Activated naive CD4-positive, alpha-beta T cell (primary cell): ENCODE measurements at places on chromosomes 2 and 18.

DNA sequence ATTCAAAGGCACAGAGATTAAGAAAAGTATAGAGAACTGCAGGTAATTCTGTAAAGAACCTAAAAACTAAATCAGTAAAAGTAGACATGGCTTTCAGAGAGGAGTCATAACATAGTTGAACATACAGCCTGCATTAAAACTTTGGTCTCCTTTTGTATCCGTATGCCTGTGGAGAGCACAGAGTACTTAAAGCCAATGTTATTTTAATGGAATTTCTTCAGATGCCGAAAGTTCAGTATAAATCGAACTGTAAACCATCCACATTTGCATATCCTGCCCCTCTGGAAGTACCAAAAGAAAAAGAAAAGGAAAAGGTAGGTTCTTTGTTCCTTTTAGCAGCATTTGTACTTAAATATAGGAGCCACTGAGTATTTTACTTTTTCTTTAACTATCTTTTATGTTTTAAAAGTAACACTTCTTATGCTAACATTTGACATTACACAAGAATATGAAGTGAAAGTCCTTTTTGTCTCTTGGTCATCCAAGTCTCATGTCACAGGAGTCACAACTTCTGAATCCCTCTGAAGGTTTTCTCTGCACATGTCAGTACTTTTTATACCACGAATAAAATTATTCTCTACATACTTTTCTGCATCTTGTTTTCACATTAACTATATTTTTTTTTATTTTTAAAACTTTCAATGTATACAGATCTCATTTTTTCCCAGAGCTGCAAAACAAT lies 34.9 kb upstream of the ARMC9 start:
- DNase-seq, result no peak

DNA sequence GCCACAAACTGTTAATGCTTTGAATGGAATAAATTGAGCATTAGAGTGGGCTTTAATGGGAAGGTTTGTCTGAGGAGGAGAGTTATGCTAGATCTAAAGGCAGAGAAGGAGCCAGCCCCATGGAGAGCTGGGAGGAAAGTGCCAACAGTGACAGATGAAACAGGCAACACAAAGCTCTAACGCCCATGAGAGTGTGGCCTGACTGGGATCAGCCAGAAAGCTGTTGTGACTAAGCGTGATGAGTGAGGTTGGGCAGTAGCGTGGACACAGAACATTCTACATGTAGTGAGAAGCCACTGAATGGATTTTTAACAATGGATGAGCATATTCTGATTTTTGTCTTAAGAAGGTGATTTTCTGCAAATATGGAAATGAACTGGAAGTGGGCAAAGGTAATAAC lies 185.3 kb upstream of the SIX2 start:
- DNase-seq, result no peak

DNA sequence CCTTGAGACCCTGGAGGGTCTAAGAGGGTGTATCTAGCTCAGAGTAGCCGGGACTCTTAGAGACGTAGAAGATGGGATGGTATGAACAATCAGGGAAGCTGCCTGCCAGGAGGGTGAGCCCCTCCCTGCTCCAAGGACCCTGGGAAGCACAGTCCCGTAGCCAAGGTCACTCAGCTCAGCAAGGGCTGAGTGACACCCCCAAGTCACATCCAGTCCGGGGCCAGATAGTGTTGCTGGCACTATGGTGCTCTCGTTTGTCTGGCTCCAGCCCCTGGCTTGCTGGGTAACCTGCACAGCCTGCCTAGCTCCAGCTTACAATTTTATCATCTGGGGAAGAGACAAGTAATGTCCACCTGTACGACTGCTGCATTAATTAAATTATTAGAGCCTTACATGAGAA lies 22.3 kb downstream of the REEP1 start:
- DNase-seq, result no peak

- DNase-seq, result no peak
Observed at GRCh38 chr2:64391424-64391823, 62.5 kb upstream of the LGALSL start.

DNA sequence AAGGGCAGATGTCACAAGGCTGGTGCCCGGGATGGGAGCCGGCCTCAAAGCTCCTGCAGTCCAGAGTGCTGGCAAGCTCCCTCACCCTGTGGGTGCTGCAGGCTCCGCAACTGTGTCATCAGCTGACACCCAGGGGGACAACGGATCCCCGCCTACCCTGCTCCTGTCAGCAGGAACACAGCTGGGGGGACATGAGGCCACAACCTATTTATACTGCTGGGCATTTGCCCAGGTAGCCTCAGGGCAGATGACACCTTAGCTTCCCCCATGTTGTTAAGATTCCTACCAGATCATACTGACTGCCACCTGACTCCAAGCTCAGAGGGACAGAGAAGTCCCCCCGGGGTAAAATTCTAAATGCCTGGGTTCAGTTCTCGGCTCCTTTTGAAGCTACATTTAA lies 1.2 kb downstream of the ANKRD23 start:
- no peak for DNase-seq

DNA sequence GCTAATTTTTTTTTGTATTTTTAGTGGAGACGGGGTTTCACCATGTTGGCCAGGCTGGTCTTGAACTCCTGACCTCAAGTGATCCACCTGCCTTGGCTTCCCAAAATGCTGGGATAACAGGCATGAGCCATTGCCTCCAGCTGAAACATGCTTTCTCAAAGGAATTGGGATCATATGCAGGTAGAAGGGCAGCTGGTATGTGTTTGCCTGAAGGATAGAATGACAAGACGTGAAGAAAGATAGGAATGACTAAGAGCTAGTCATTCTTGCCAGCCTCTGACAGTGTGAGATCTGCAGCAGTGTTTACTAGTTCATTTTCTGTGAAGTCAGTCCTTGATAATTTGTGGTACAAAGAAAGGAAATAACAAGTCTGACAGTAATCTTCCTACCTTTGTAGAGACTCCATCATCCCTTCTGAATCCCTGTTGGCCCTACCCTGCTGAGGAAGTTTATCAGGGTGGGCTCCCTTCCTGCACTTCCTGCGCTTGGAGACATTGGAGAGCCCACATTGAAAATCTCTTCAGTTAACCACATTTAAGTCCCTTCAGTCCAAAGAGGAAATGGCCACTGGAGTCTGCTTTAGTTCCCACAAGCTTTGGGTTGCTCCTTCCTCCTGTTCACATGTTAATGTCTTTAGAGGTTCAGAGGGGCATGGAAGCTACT lies 14.7 kb downstream of the CFLAR start:
- DNase-seq, result no peak

- DNase-seq, result no peak
Observed at GRCh38 chr2:156340804-156341451, 8.4 kb upstream of the NR4A2 start.

- DNase-seq, result no peak
Observed at GRCh38 chr2:163698857-163699256, 37.0 kb downstream of the FIGN start.

DNA sequence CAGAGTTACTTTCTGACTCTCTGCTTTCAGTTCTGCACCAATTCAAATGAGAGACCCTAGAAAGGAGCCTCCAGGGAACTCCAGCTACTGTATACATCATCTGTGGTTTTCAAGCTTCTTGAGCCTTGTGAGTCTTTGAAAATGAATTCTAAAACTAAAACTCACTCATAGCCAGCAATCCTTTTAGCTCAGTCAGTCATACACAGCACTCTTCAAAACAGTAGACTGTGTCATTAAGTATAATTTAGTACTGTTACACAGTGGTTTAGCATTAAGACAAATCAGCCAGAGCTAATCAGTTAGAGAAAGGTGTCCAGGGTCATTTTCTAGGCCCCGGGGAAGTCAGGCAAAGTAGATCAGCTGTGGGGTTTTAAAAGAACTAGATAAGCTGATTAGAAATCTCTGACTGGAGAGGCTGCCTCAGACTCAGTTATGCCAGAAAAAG lies 322.1 kb upstream of the THUMPD2 start:
- DNase-seq, result no peak

DNA sequence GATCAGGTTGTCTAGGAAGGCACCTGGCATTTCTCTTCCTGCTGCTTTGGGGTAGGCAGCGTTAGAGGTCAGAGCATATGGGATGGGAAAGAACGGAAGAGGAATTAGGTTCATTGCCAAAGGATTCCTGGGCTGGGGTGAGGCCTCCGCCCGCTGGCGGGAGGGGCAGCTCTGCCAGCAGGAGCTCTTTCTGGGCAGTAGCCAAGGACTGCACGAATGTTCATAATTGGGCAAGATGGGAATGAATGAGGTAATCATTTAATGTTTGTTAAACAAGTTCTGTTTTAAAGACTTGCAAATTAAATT lies 253.9 kb downstream of the AGAP1 start:
- DNase-seq, result no peak

DNA sequence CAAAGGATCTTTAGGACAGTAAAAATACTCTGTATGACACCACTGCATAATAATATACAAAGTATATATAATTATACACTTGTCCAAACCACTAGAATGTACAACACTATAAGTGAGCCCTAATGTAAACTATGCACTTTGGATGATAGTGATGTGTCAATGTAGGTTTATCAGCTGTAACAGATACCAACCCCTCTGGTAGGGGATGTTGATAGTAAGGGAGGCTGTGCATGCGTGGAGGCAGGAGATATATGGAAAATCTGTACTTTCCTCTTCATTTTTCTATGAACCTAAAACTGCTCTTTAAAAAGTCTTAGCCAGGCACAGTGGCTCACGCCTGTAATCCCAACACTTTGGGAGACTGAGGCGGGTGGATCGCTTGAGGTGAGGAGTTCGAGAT lies 37.5 kb upstream of the SP3 start:
- no peak for DNase-seq

GRCh38 chr2:46963210-46963609 lies 47.6 kb upstream of the MCFD2 start:
- no peak for DNase-seq

- DNase-seq, result no peak
Observed at GRCh38 chr2:188378371-188378950, 86.8 kb downstream of the GULP1 start.

GRCh38 chr2:30807249-30807648 lies at the start of gene CAPN13:
TSS of gene CAPN13 (minus strand) at chr2:30807446. CDS start at chr2:30787325, 20,121 bp downstream.
- no peak for DNase-seq
